Stimulated activated CD4-positive, alpha-beta T cell treated with anti-CD3 and anti-CD28 coated beads, Interleukin-15, amount 100 ng/mL, for 48 hours (primary cell): ENCODE measurements at places on chromosomes 7 and 10.
A peak's percentile ranks its signal among the peaks of the same experiment; 100 is the strongest.

DNA sequence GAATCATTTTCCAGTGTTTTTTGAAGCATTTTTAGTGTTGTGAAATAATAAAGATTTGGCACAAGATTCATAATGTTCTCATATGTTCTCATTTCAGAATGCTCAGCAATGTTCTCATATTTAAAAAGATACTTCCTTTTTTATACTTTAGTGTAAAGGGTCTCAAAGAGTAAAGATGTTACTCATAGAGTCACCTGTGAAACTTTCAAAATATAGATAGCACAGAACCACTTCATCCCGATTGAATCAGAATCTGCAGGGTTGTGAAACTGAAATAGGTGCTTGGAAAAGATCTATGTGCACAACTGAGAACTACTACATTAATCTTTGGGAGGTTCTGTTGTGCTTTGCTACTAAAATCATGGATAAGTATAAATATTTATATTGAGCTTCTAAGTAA lies 144.7 kb downstream of the MDFIC start:
- no peak for DNase-seq

DNA sequence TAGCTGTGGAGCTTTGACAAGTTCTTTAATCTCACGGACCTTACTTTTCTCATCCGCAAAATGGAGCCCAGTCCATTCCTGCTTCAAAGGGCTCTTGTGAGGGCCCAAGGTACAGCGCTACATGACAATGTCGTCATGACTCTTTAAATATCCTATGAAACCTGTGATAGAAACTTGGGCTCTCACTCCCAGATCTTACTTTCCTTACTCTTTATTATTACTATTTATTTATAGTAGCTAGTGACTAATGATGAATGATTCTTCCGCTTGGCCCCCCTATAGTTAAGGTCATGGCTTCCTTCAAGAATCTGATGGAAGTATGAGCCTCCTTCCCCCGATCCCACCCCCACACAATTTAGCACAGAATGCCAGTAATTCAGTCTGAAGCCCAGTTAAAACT lies 41.9 kb downstream of the RBM20 start:
- no peak for DNase-seq

GRCh38 chr10:67221939-67222494 lies 296.2 kb downstream of the LRRTM3 start:
- no peak for DNase-seq

- peak; percentile 22 for DNase-seq
These were observed 101.6 kb downstream of the DYNC2I1 start for GRCh38 chr7:158957921-158958491.

- DNase-seq: no peak
These were observed 270.8 kb downstream of the ELFN1 start for GRCh38 chr7:1940863-1941262.

GRCh38 chr7:84693483-84693882 lies 493.4 kb downstream of the SEMA3D start:
- no peak for DNase-seq

- no peak for DNase-seq
These were observed 48.6 kb upstream of the CNPY1 start for GRCh38 chr7:155594961-155595366.

DNA sequence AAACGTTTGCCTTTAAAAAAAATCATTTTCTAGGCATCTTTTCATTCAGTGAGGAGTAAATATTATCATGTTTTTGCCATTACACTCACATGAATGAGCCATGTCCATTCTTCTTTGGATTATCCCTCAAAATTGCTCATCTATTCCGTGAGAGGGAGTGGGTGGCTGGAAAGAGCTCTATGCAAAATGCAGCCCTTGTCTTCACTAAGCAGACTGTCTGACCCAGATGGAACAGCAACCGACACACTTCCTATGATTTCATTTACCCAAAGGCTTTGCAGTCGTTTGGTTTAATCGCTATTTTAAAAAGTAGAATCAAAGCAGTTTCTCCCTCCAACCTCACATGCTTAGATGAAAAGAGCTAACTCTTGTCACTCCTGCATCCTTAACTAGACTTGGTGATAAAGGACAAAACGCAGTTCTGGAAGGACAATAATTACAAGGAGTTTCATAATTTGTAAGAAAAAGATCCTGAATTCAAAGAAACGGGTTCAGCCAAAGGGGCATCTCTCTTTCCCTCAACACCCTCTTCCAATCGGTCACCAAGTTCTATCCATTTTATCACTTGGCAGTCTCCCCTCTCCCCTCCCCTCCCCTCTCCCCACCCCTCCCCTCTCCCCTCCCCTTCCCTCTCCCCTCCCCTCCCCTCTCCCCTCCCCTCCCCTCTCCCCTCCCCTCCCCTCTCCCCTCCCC lies 198.1 kb upstream of the STK17A start:
- DNase-seq: no peak

DNA sequence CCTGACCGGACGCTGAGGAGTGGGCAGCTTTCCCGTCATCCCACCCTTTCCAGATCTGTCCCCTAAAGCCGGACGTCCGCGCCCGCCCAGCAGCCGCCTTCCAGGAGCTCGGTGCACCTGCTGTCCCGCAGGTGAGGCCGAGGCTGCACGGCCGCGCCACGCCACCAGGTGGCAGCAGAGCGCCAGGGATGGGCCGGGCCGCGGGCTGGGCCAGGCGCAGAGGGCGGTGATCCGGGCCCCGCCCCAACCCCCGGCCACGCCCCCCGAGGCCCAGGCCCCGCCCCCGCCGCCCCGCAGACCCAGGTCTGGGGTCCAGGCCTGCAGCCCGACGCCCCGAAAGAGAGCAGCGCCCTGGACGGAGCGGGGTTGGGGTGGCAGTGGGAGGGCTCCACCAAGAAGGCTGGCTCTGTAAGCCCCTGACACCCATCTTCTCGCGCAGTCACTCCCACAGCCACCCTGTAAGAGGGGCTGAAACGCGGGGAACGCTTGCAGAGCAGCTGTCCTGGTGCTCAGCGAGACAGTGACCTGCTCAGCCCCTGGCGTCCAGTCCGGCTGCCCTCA lies 32.2 kb downstream of the FOXL3 start:
- peak; percentile 53 for DNase-seq

GRCh38 chr7:7792056-7792455 lies 73.6 kb upstream of the RPA3 start:
- no peak for DNase-seq

GRCh38 chr7:100342765-100343164 lies 15.2 kb upstream of the PILRB start:
- no peak for DNase-seq

- DNase-seq: peak; percentile 40
These were observed 182.8 kb downstream of the ARHGAP12 start for GRCh38 chr10:31745612-31746376.

DNA sequence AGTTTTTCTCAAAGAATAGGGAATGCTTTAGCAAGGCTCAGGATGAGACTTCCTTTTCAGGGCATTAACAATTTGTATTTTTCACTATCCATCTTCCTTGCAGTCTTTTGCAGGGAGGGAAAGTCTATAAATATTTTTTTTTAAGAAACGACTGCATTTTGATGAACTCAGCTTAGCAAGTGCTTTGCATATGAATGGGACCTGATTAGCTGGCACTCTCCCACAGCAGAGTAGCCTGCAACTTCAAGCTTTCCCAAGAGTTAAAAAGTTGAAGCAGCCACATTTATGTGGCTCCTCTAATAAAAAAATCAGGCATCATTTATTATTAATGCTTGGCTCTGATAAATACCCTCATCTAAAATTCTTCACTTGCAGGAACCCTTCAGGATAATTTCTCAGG lies 134.0 kb downstream of the GRID1 start:
- DNase-seq: no peak

GRCh38 chr7:1499367-1500029 lies 4.7 kb downstream of the INTS1 start:
- DNase-seq: no peak

- no peak for DNase-seq
These were observed 106.1 kb downstream of the PRKCQ start for GRCh38 chr10:6473901-6474370.

- no peak for DNase-seq
These were observed 26.7 kb downstream of the PIK3CG start for GRCh38 chr7:106891548-106892410.

- DNase-seq: no peak
These were observed 14.6 kb upstream of the MLXIPL start for GRCh38 chr7:73638911-73639310.

GRCh38 chr7:23531794-23532489 lies at the start of gene TRA2A:
Gene TRA2A, minus strand, starts transcription at chr7:23531981. Its CDS starts 157 bp downstream, at chr7:23531824.
- DNase-seq: peak; percentile 94

- DNase-seq: no peak
These were observed 132.7 kb downstream of the JCAD start for GRCh38 chr10:29926693-29927048.

DNA sequence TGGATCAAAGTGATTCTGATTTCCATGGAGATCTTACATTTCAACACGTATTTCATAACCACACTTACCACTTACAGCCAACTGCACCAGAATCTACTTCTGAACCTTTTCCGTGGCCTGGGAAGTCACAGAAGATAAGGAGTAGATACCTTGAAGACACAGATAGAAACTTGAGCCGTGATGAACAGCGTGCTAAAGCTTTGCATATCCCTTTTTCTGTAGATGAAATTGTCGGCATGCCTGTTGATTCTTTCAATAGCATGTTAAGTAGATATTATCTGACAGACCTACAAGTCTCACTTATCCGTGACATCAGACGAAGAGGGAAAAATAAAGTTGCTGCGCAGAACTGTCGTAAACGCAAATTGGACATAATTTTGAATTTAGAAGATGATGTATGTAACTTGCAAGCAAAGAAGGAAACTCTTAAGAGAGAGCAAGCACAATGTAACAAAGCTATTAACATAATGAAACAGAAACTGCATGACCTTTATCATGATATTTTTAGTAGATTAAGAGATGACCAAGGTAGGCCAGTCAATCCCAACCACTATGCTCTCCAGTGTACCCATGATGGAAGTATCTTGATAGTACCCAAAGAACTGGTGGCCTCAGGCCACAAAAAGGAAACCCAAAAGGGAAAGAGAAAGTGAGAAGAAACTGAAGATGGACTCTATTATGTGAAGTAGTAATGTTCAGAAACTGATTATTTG lies 15.3 kb downstream of the HNRNPA2B1 start:
- DNase-seq: no peak

- DNase-seq: no peak
These were observed 15.4 kb upstream of the FKBP9 start for GRCh38 chr7:32941681-32942414.

- DNase-seq: no peak
These were observed 169.6 kb downstream of the COBL start for GRCh38 chr7:51146816-51147586.

DNA sequence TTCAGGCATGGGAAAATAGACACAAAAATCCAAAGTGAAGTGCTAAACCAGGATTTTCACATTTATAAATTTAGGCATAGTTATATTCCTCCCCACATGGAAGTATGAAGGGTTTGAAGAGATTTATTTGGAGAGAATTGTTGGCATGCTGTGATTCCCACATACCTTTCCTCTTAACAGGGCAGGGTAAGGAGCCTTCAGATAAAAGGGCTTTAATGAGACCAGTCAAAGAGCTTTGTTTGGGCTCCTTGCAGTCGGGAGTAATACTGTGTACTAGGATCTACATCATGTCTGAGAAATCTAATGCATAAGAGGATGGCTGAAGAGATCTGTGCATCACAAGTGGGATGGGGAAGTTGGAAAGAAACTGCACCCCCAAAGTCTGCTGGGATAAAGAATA lies 140.8 kb upstream of the PTN start:
- DNase-seq: no peak

GRCh38 chr7:7550663-7551062 lies 15.0 kb upstream of the COL28A1 start:
- DNase-seq: no peak

DNA sequence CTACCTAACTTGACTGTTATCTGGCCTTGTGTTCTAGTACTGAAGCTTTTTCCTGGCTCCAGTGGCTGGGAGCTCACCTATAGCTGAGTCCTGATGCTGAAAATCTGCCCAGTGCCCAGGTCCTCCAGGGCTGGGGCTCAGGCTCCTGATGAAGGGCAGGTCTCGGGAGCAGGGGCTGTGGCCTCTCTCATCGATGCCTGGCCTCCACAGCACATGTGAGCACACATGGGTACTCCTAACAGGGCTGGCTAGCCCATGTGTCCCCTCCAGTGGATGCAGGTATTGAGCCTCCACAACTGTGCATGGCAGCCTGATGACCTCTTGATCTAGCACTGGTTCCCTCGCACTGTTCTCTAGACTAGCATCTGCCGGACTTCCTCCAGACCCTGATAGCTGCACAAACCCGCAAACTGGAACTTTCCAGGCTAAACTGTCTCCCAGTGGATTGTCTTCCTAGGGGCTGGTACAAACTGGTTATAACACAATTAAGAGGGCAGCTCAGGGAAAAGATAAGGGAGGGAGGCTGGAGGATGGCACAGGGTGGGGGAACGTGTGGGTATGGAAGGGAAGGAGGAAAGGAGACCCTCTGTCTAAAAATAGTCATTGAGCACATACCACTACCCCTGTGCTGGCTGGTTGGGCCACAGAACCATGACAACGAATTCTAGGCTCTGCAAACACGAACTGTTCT lies 35.1 kb downstream of the PLAC9 start:
- no peak for DNase-seq

DNA sequence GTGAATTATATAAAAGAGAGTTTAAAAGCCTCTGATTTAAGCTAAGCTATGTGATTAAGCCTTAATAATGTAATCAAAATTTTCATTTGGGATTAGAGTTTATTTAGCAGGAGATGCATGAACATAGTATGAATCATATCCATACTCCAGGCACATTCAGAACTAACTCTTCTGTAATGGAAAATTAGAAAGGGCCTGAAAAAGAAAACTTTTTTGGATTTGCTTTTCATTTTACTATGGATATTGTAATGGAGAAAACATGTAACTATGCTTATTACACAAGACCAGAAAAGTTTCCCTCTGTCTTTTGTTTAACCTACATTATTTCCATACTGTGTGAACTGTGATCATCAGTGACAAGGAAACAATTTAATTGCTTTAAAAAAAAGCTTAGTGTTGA lies 22.0 kb downstream of the TES start:
- DNase-seq: no peak

DNA sequence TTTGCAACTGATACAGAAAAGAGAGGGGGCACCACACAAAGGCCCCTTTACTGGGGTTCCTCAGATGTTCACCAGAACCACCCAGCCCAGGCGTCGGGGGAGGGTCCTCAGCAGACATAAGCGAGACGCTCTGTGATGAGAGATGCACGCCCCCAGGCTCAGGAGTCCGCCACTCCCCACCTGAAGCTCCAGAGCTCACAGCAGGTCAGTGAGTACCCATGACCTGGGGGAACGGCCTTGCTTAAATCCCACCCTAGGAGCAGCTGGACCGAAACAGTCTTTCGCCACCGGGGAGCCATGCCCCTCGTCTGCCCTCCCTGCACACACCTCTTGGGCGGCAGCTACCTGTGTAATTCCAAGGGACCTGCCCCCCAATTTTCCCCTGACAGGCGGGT lies 2.8 kb downstream of the CRYGN start:
- DNase-seq: no peak

DNA sequence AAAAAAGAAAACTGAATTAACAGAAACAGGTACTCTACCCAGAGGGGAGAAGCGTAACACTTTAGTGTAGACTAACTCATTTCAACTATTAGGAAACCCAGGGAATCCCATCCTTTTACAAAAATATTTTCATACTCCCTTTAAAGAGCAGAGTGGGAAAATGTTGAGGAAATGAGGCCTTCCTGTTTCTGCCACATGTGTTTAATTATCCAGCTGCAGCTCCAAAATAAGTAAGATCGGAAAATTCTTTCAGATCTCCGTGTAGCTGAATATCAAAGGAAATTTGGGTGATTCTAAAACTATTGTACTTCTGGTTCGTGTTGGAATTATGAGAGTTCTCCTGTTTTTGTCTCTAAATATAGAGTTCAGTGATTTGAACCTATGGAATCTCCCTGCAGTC lies 58.0 kb upstream of the CAV2 start:
- DNase-seq: no peak
